ENCODE measurements at places on chromosomes 6 and 20. TPM values are rescaled to one million over a fixed set of nuclear protein-coding genes. Genes with fewer than 3 reads are reported as not detected.
A peak's percentile ranks its signal among the peaks of the same experiment; 100 is the strongest.

- peaks cover 30% of the 10 kb centered on the region for H3K4me1 ChIP-seq
- DNase-seq, result no peak
- no peaks in the 10 kb centered on the region for H3K27me3 ChIP-seq
- peaks cover 5% of the 10 kb centered on the region for H3K36me3 ChIP-seq
- H3K27ac ChIP-seq, result peak overlapping the region; percentile 82
Observed at GRCh38 chr6:155495011-155495768, 39.6 kb upstream of the NOX3 start.

DNA sequence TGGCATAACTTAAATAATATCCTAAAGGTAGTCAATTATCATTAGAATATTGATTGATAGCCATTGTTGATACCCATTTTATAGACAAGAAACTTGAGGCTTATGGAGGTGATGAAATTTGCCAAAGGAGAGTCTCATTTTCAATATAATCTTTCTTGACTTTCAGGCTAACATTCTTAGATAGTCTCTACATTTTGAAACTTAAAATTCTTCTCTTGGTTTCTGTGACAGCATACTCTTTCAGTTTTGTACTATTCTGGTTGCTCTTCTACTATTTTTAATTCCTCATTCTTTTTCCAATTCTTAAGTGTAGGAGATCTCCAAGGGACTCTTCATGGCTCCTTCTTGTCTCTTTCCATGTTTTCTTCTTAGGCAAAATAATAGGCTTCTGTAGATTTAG lies 3.7 kb upstream of the SH3BGRL2 start:
- no peaks in the 10 kb centered on the region for H3K27me3 ChIP-seq
- DNase-seq, result no peak
- peaks cover 21% of the 10 kb centered on the region for H3K4me1 ChIP-seq
- H3K27ac ChIP-seq, result no peak overlapping the region
- H3K4me3 ChIP-seq, result no peak overlapping the region
- peaks cover 21% of the 10 kb centered on the region for H3K36me3 ChIP-seq

GRCh38 chr20:63639093-63639975 lies 12.4 kb upstream of the GMEB2 start:
- no peak overlapping the region for H3K27ac ChIP-seq
- H3K4me3 ChIP-seq, result no peak overlapping the region
- peaks cover 8% of the 10 kb centered on the region for H3K4me1 ChIP-seq
- no peak for DNase-seq
- peaks cover 24% of the 10 kb centered on the region for H3K36me3 ChIP-seq
- no peaks in the 10 kb centered on the region for H3K27me3 ChIP-seq

DNA sequence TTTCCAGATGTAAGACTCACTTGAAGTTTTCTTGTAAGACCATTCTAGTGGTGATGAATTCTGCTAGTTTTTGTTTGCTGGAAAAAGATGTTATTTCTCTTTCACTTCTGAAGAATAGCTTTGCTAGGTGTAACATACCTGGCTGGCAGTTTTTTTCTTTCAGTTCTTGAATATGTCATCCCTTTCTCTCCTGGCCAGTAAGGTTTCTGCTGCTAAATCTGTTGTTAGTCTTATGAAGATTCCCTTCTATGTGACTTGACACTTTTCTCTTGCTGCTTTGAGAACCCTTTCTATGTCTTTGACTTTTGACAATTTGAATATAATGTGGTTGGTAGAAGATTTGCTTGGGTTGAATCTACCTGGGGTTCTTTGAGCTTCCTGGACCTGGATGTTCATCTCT lies 314.7 kb upstream of the NOX3 start:
- no peak overlapping the region for H3K4me3 ChIP-seq
- DNase-seq, result no peak
- H3K27ac ChIP-seq, result no peak overlapping the region
- no peaks in the 10 kb centered on the region for H3K36me3 ChIP-seq

- no peaks in the 10 kb centered on the region for H3K4me1 ChIP-seq
- H3K27me3 ChIP-seq, result peaks cover 50% of the 10 kb centered on the region
- no peak overlapping the region for H3K27ac ChIP-seq
Observed at GRCh38 chr6:32638532-32639219, 1.5 kb downstream of the HLA-DQA1 start.

DNA sequence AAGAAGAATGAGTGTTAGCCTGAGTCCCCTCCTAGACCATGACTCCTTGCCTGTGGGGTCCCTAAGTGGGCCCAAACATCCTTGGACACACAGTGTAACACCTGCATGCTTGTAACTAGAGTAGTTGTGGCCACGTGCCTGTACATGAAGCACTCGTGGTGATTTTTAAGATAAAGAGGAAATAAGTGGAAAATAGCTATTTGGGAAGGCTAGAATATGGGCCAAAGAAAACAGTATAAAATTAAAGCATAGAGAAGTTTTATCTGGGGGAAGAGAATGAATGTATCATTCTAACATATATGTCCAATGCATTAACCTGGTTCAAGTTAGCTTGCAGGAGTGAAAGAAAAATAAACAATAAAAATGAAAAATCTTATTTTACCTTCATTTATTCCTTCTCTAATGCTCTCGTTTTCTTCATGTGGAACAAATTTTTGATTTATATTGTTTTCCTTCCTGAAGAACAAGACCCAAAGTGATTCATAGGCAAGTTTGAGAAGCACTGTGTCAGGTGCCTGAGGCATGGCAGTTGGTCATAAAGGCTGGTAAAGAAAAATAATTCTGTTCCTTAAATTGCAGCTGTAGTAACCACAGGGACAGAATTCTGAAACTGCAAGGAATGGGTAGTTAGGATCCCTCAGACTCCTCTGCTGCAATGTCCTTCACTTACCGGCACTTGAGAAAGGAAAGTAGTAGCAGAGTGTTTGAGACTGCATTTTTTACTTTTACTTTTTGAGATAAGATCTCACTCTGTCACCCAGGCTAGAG lies 8.5 kb upstream of the CST3 start:
- H3K27ac ChIP-seq, result no peak overlapping the region
- no peaks in the 10 kb centered on the region for H3K27me3 ChIP-seq
- H3K4me1 ChIP-seq, result no peaks in the 10 kb centered on the region

- no peak overlapping the region for H3K4me3 ChIP-seq
- DNase-seq, result peak; percentile 79
- no peak overlapping the region for H3K27ac ChIP-seq
- peaks cover 9% of the 10 kb centered on the region for H3K4me1 ChIP-seq
- peaks cover 4% of the 10 kb centered on the region for H3K36me3 ChIP-seq
Observed at GRCh38 chr6:34391786-34392496, 528 bp downstream of the NUDT3 start.

DNA sequence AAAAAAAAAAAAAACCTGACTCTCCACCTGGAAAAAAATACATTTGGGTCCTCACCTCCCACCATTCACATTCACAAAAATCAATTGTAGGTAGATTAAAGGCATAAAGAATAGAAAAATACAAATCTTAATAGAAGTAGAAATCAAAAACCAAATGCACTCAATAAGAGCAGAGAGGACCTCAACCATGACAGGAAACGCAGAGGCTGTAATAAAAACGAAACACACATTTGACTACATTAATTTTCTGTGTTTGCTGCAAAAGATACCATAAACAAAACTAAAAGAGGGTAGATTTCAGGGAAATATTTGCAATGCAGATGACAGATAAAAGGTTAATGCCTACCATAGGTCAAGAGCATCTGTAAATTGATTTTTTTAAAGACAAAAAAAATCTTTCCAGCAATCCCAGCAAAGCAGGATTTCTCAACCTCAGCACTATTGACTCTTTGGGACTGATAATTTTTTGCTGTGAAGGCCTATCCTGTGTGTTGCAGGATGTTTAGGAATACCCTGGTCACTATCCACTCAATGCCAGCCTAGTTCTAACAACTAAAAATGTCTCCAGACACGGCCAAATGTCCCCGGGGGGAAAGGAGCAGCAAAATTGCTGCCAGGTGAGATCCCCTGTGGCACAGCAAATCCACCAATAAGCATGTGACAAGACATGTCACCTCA lies 9.1 kb downstream of the ETV7 start:
- DNase-seq, result no peak
- H3K27ac ChIP-seq, result no peak overlapping the region
- no peaks in the 10 kb centered on the region for H3K4me1 ChIP-seq
- no peak overlapping the region for H3K4me3 ChIP-seq
- no peaks in the 10 kb centered on the region for H3K36me3 ChIP-seq
- H3K27me3 ChIP-seq, result peaks cover 19% of the 10 kb centered on the region

DNA sequence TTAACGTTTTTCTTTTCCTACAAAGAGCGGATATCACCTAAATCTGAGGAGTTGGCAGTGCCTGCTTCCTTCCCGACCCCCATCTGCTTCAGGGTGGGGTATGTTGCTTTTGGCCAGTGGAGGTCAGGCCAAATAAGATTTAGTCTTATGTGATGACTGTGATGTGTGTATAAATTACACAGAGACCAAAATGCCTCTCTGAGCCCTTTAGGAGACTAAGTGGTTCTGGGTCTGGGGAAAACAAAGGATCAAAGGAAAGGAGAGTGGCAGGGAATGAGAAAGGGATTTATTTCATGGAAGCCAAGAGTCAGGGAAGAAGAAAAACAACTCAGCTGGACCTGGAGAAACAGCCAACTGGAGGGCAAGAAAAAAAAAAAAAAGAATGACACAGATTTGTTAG lies 39.1 kb upstream of the TBC1D7 start:
- H3K27ac ChIP-seq, result no peak overlapping the region
- no peak for DNase-seq
- no peaks in the 10 kb centered on the region for H3K4me1 ChIP-seq
- no peak overlapping the region for H3K4me3 ChIP-seq
- no peaks in the 10 kb centered on the region for H3K27me3 ChIP-seq

DNA sequence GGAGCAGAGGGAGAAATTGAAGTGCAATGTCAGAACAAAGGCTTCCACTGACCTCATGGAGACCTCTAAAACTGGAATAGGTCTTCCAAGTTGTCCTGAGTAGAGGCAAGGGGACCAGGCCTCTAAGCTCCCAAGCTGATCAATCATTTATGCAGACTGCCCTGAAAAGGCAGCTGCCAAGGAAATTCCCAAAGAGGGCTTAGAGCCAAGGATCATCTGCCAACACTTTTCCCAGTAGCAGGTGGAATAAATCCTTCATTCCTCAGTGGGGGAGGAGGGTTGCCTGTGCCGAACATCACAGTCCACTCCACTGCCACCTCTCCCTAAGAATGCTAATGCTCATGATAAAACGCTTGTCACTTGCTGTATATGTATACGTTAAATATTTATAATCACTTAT lies 29.3 kb upstream of the RALY start:
- H3K4me3 ChIP-seq, result no peak overlapping the region
- DNase-seq, result no peak
- H3K27ac ChIP-seq, result no peak overlapping the region
- H3K27me3 ChIP-seq, result no peaks in the 10 kb centered on the region
- H3K4me1 ChIP-seq, result no peaks in the 10 kb centered on the region

- no peaks in the 10 kb centered on the region for H3K27me3 ChIP-seq
- peaks cover 5% of the 10 kb centered on the region for H3K36me3 ChIP-seq
- H3K4me3 ChIP-seq, result peak overlapping the region; percentile 15
- H3K4me1 ChIP-seq, result peaks cover 58% of the 10 kb centered on the region
- no peak for DNase-seq
- H3K27ac ChIP-seq, result peak overlapping the region; percentile 63
Observed at GRCh38 chr6:79223611-79224404, 10.7 kb downstream of the HMGN3 start.

DNA sequence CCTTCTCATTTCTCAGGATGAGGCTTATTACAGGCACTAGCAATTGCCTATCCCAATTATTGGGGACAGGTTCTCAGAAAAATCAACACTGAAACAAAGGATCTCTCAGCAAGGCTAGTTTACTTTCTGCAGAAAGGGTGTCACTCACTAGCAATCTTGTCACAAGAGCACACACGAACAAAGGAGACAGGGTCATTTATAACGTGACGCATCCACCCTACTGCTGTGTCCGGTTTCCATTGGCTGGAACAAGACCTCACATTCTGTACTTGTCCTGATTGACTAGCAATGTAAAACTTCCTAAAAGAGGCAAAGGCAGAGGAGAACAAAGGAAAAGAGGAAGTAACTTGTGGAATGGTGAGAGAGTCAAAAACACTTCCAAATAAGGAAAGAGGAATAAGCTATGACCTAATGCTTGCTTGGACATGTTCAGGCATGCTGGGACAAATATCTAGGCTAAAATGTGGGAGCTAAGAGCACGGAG lies 160.2 kb upstream of the STXBP5 start:
- no peaks in the 10 kb centered on the region for H3K36me3 ChIP-seq
- H3K27ac ChIP-seq, result no peak overlapping the region
- no peak overlapping the region for H3K4me3 ChIP-seq

GRCh38 chr20:41095110-41095969 lies 42.0 kb upstream of the PLCG1 start:
- no peaks in the 10 kb centered on the region for H3K27me3 ChIP-seq
- peak; percentile 57 for DNase-seq
- no peaks in the 10 kb centered on the region for H3K4me1 ChIP-seq
- peaks cover 82% of the 10 kb centered on the region for H3K36me3 ChIP-seq

DNA sequence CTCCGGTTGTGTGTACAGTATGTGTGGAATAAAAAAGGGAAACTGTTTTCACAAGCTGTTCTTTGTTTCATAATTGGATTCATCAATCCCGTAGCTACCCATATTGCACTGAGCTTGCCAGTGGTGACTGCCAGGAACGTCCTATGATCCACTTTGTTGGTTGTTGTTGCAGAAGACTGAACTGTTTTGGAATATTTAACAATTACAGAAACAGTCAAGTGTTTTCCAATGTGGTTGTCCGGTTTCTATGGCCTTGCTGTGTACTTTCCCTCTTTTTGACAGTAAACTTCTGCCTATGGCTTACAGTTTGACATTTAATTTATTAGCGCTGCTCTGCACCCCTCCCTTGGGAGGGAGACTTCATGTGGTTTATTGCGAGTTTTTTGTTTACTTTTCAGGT lies 141.2 kb downstream of the DTNBP1 start:
- no peak for DNase-seq
- peaks cover 25% of the 10 kb centered on the region for H3K36me3 ChIP-seq
- no peak overlapping the region for H3K4me3 ChIP-seq
- H3K27me3 ChIP-seq, result no peaks in the 10 kb centered on the region

DNA sequence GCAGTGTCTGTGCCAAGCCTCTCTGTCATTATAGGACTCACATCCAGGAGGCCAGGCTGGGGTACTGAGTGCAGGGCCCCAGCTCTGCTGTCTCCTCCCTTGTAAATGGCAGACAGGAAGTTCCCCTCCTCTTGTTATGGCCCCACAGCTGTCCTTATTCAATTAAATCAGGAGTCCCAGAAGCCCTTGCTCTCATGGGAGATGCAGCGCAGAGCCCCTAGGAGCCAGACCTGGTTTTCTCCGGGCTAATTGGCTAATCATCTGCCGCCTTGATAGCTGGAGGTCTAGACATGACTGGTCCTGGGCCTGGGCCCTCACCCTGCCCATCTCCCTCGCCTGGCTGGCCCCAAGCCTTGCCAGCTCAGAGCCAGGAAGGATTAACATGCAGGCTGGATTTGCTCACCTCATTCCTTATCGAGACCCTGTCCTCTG lies 172.0 kb downstream of the VEGFA start:
- H3K27ac ChIP-seq, result peak overlapping the region; percentile 8
- H3K4me3 ChIP-seq, result no peak overlapping the region
- no peaks in the 10 kb centered on the region for H3K27me3 ChIP-seq

- peaks cover 11% of the 10 kb centered on the region for H3K4me1 ChIP-seq
- no peak overlapping the region for H3K4me3 ChIP-seq
Observed at GRCh38 chr20:51014797-51015722, 7.8 kb downstream of the KCNG1 start.

Gene IL17F
- not detected for total RNA-seq

Gene SEMG2
- not detected for total RNA-seq

Gene CDH4
- total RNA-seq, result not detected

Gene CDH26
- total RNA-seq, result 1.1 TPM

Gene SLC17A3
- total RNA-seq, result not detected

Gene LAMP5
- 0.17 TPM for total RNA-seq

Gene SYCP2
- total RNA-seq, result 56.0 TPM

Data from Calu3 (cell line).